ENCODE measurements at places on chromosomes 1 and 21. TPM values are rescaled to one million over a fixed set of nuclear protein-coding genes. Genes with fewer than 3 reads are reported as not detected.

- no peak for DNase-seq
These were observed 760 bp upstream of the GJC2 start for GRCh38 chr1:228148935-228149405.

- no peak for DNase-seq
These were observed 126.5 kb upstream of the TNFSF4 start for GRCh38 chr1:173333581-173333980.

DNA sequence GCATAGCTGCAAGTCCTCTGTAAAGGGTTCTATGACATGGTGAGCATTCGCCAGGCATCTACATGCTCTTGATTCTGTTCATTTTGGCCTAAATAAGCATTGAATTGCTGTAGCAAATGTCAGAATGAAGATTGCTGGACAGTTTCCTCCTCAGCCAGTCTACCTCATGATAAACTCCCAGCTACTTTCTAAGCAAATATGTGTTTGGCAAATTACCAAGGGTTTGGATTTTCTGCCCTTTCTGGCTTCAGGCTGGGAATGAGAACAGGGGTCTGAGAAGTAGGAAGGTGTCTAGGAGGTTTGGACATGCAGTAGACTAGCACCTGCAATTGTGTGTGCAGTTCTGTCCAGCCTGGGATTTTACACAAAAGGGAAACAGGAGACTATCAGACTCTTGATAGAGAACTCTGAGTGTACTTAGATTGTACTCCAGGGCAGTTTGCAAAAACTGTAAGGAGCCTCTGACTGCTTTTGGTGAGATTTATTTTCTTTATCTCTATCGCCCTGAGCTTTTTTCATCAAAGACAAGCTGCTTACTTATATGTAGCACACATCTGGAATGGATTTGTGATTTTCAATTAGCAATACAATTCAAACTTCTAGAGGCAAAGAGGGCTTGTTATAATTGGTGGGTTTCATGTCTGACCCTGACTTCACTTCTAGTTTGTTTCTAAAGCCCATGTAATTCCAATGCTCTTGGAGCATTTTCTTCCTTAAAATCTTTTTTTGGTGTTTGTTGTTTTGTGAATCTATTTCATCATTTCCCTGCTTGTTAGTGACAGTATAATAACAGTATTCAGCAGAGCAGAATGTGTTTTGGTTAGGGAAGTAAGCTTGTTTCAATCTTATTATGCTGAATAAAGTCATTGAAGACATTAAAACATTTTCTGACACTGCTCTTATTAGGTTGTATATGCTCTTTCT is 150.8 kb downstream of the VPS13D start:
- no peak for DNase-seq

Gene PTGS2
- 0.38 TPM for total RNA-seq

- no peak for DNase-seq
These were observed at the start of gene COL11A1 for GRCh38 chr1:103108376-103109150. Gene COL11A1 (minus strand): TSS chr1:103108522. CDS start chr1:103108178, 344 bp downstream.

Gene C1orf122
- 18.3 TPM for total RNA-seq

- no peak for DNase-seq
These were observed 15.2 kb upstream of the ST3GAL3 start for GRCh38 chr1:43691871-43692815.

- DNase-seq = no peak
These were observed 185.0 kb downstream of the PCP4 start for GRCh38 chr21:40052276-40052675.

DNA sequence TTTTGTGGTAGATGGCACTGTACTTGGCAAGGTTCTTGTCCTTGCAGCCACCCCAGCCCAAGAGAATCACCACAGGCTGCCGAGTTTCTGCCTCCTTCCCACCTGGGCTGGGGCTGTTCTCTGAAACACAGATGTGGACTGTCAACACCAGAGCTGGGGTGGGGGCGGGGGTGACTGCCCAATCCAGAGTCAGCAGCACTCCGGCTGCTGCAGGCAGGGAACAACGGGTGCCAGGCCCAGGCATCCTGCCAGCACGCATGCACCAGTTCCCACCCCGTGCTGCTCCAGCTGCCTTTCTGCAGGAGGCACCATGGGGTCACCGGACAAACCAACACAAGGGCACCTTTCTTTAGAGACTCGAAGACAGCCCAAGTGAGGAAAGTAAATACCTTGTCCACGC is 14.1 kb downstream of the TMEM53 start:
- DNase-seq = no peak

DNA sequence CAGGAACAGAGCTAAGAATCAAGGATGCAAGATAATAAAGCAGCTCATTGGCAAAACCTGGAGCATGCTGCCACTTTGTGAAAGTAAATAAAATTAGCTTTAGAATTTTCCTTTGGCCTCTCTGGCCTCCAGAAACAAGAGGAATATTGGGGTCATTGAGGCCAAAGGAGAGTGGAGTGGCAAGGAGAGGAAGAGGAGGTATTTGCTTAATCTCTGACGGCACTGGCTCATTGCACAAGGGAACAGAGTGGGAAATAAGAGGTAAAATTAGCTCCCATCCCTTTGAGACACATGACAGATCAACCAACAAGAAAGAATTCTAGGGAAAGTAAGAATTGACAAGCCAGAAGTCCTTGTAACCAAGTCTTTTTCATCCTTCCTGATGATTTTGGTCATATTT is 48.4 kb downstream of the MAB21L3 start:
- no peak for DNase-seq

DNA sequence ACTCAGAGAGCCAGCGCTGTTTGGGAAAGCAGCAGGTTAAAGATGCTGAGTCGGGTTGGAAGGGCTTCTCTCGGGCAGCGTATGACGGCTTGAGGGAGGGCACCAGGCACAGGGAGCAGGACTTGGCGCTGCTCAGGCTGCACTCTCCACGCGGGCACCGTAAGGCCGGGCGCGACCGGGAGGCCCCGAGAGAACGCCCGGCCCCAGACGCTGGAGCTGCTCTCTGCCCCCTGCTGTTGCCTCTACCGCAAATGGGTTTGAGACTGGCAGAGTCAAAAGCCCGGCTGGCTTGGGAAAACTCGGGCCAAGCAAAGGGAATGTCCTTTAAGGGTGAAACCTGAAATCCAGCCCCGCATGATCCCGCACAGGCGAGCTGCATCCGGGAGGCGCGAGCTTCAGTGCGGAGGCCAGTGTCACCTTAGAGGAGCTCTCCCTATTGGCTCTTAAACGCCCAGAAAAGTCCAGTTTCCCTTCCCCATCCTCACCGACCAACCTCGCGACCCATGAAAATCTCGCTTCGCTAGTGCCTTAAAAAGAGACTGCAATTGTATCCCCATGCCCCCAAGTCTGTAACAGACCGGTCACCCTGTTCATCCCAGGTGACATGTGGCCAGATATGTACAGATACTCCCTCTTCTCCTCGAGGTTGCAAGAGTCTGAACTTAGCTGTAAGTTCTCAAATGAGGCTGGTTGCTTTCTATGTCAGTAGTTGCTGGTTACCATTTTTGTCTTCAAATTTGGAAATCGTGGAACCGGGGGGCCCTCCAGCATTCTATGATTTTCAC is 1.1 kb downstream of the PRRX1 start:
- DNase-seq = no peak

Gene PTPN22
- 26.6 TPM for total RNA-seq

GRCh38 chr1:18199462-18199861 is 91.9 kb downstream of the IGSF21 start:
- no peak for DNase-seq

DNA sequence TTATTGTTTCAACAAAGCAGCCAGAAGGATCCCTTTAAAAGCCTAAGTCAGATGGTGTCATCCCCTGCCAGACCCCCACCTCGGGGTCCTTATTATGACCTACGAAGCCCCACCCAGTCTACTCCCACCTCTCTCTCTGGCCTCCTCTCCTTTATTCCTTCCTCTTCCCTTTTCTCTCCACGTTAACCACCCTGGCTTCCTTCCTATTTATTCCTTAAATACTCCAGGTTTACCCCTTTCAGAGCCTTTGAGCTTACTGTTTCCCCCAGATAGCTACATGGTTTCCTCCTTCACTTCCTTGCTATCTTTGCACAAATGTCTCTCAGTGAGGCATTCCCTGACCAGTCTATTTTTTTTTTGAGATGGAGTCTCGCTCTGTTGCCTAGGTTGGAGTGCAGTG is 12.0 kb upstream of the SLC9A1 start:
- no peak for DNase-seq

GRCh38 chr1:12763479-12763878 is 10.1 kb upstream of the PRAMEF12 start:
- DNase-seq = no peak

- DNase-seq = no peak
These were observed 121.8 kb upstream of the ERRFI1 start for GRCh38 chr1:8147956-8148355.

Gene AGMAT
- total RNA-seq = 8.4 TPM

- DNase-seq = no peak
These were observed 38.2 kb upstream of the KCND3 start for GRCh38 chr1:112027696-112028095.

DNA sequence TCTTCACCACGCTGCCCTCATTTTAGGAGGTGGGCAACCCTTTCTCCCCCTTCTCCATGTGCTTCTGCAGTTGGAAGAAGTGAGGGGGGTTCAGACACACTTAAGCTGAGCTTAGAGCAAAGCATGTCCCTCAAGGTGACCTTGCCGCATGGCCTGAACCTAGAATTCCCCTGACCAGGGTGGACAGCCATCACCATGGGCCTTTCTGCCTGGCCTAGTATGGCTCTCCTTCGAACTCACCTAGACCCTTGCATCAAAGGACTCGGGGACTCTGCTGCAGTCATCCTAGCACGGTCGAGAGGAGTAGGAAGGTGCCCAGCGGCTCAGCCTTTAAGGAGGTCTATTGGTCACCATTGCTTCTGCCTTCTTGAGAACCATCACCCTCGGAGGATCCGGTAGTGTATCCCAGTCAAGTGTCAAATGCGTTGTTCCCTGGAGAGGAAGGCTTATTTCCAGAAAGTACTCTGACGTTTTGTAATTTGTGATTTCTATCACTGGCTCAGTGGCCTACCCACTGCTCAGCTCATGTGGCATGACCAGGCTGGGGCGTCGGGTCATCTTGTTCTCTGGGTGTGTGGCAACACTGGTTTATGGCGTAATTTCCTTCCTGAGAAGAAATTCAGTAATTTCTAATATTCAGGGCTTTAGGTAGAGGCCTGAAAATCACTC is at the start of gene KCNE1:
Gene KCNE1, minus strand, starts transcription at position 424 of the 669 bp plus-strand sequence. CDS start 62,576 bp downstream, outside the sequence.
- no peak for DNase-seq

Gene ST6GALNAC5
- not detected for total RNA-seq

DNA sequence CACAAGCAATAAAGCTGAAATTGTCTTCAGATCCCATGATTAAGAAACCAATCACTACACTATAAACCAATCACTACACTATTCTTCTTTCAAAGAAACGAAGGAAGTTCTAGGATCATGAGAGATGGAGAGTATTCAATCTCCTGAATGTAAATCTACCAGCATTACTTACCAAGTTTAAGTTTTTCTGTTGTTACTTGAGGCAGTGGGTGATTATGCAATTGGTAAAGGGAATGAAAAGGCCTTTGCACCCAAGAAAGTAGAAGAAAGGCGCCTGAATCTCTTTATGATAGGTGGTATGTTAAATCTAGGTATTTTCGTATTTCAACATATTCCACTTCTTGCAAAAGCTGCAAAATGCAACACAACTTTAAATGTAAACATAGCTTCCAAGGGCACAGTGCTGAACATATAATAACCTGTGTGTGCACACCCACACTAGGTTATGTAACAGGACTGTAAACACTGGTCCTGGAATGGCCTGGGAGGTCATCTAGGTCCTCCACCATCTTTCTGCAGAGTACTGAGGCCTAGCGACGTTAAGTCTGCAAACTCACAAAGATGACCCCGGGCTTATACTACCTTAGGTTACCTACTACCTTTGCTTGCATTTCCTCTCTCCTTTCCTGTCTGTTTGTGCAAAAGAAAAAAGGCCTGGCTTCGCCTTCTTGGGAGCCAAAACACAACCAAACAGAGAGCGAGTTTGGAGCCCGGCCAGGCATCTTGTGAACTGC is 1.1 kb upstream of the UAP1 start:
- no peak for DNase-seq
